ENCODE measurements at places on chromosomes 3 and 15.

- DNase-seq: no peak
Observed at GRCh38 chr3:188152660-188153436, 1.1 kb upstream of the LPP start.

GRCh38 chr3:189446959-189447560 is 184.1 kb upstream of the TP63 start:
- DNase-seq: no peak

DNA sequence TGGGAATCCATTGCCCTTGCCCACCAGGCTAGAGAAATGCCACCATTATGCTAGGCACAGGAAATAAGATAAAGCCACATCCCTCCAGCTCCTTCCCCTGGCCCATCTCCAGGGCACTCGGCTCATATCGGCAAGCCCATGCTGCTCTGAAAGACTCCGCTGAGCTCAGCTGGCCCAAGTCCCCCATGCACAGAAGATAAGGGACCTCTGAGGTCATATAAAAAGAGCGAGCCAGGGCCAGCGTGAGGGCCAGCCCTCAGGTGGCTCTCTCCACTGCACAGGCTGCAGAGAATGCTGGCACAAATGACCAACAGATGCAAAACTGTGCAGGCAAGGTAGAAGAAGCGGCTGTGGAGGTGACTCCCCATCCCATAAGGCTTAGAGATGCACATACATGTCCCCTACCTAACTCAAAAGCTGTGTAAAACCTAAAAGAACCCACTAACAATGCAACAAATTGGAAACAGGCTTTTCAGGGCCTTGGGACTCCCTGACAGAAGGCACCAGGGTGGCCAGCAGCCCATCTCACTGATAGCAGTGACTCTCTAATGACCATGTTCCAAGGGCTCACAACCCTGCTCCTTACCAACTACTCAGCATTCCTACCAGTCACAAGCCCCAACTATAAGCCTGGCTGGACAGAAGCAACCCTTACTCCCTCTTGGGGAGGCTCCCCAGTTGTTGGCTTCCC is 3.0 kb downstream of the RAB6B start:
- DNase-seq: no peak

- DNase-seq: no peak
Observed at GRCh38 chr3:59289831-59290230, 240.0 kb upstream of the CFAP20DC start.

- DNase-seq: no peak
Observed at GRCh38 chr3:50515565-50516439, 12.4 kb upstream of the CACNA2D2 start.

DNA sequence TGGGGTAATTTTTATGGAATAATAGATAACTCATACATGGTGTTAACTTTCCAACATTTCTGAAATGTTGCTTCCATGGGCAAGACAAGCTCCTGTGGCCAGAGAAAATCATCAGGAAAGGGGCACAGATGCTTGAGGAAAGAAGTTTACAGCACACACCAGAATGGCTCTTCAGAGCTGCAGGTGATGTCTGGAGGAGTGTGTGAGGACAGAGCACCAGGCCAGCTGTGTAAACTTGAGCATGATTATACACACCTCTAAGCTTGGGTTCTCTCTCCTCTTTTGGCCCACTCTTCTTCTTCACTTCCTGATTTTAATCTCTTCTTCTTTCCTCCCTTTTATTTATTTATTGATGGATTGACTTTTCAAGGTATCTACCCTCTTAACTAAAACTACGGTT is 676.0 kb downstream of the GRM7 start:
- no peak for DNase-seq

DNA sequence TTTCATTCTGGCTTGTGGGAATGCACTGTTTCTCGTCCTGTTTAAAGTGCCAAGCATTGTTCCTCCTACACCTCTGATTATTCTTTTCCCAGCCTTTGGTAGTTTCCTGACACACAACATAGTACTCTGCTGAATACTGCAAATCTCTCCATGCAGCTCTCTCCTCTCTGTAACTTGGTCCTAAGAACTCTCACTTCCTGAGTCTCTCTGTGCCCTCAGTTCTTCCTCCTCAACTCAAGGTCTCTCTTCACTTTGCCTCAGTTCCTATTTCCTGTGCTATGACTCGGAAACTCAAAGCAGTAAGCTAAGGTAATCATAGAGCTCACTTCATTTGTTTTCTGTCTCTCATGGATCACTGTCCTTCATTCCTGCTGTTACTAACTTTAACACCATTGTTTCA is 113.4 kb downstream of the ZNF280D start:
- DNase-seq: no peak

- peak; percentile 98 for DNase-seq
Observed at GRCh38 chr3:64056606-64057180, 33.4 kb upstream of the PSMD6 start.

DNA sequence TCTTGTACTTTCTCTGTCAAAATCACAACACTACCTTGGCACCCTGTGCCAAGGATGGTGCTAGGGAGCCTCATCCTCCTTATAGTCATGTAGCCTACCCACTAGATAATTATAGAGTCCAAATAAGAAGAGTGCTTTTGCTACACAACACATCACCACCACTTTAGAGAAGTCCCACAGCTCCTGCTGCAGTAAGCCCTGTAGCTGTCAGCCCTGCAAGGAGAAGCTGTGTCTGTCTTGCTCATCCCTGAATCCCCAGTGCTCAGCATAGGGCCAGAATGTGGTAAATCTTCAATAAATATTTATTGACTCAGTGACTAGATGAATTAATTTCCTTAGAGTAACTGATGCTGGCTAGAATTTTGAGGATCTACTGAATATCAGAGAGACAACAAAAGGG is 190.8 kb downstream of the ZNF621 start:
- no peak for DNase-seq

- peak; percentile 98 for DNase-seq
Observed at GRCh38 chr3:45677033-45677446, 12.2 kb upstream of the SACM1L start.

All from renal cortical epithelial cell (primary cell).